ENCODE measurements at places on chromosomes 2 and 18.
A peak's percentile ranks its signal among the peaks of the same experiment; 100 is the strongest.

GRCh38 chr2:40741532-40741931 lies 289.6 kb upstream of the SLC8A1 start:
- DNase-seq, result no peak

DNA sequence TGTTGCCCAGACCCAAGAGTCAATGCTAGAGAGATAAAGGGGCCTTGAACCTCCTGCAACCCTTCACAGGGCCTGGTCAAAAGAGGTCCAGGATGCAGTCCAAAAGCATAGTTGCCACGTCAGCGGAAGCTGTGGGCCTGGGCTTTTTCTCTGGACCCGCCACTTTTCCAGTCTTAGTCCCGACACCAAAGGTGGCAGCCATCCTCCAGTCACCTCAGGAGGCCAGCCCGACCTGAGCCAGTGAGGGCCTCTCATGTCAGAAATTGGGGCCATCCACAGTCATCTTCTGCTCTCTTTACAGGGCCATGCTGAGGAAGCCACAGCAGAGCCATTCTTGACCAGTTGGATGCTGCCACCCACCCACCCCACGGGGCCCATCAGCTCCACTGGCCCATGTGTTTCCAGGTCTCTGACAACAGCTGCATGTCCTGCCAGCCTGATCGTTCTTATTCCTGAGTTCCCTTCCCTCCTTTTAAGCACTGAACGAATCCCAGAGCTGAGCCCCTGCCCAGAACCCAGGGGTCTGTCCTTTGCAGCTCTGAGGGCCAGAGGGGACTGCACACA lies 34.1 kb upstream of the KLHL29 start:
- DNase-seq, result no peak

DNA sequence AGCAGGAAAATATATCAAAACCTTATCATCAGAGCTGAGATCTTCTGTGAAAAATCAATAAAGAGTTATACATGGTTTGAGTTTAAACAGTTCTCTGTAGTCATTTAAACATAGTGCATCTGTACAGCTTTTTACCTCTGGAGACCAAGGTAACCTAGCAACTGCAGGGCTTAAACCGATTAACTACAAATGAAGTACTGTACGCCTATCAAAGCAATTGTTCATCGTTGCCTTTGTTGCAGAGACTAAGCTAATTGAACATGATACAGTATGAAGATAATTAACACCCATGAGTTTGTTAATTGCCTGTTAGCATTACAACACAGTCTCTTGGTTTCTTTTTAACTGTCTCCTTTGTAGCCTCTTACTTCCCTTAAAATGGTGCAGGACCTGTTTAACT lies 147.9 kb downstream of the LNPK start:
- DNase-seq, result no peak

GRCh38 chr2:32812316-32812715 lies 134.4 kb upstream of the LTBP1 start:
- DNase-seq, result no peak

DNA sequence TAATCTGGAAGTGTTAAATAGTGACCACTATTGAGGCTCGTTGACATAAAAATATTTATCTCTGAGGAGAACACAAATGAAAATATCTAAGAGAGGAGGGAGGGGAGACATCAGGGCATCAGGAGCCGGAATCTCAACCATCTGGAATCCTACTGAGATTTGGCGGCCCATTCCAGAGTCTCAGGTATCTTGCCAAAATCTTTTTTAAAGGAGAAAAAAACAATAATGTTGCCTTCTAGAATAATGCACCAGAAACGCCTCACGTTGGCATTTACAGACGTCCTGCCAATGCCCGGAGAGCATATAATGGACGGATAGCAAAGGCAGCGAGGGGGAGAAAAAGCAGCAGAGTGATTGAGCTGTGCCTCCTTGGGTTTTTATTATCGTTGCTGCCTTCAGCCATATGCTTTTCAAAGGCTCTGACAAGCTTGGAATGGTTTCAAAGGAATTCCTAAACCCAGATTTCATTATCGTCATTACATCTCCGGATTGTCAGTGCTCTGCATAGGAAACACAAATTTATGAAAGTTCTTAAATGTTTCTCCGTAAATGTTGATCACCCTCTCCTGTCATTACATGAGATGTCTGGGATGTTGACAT lies 30.9 kb upstream of the EGR4 start:
- DNase-seq, result no peak

DNA sequence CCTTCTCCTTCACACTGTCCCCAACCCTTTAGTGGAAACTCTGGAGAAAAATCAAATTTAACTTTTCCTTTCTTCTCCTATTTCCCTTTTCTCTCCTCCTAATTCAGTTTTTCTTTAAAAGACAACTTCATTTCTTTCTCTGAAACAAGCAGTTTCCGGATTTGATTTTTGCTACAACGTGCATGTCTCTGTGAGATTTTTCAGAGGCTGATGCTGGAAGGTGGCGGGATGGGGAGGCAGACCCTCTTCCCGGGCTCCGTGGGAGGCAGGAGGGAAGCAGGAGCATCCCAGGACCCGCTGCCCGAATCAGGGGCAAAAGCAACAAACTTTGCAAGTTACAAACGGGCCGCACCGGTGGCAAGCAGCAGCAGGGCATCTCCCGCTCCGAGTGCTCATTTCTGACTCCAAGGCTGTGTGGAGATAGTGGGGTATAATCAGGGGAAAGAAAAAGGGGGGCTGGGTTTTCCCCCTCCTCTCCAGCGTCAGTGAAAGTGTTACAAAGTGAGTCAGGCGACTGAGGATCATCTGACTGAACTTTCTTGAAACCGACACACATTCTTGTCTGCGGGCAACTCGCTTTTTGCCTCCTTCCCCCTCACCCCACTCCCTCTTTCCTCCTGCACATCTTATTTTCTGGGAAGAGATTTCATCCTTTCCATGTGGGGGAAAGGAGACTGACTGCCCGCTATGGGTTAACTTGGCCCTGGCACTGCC lies 6.4 kb downstream of the ZEB2 start:
- no peak for DNase-seq

DNA sequence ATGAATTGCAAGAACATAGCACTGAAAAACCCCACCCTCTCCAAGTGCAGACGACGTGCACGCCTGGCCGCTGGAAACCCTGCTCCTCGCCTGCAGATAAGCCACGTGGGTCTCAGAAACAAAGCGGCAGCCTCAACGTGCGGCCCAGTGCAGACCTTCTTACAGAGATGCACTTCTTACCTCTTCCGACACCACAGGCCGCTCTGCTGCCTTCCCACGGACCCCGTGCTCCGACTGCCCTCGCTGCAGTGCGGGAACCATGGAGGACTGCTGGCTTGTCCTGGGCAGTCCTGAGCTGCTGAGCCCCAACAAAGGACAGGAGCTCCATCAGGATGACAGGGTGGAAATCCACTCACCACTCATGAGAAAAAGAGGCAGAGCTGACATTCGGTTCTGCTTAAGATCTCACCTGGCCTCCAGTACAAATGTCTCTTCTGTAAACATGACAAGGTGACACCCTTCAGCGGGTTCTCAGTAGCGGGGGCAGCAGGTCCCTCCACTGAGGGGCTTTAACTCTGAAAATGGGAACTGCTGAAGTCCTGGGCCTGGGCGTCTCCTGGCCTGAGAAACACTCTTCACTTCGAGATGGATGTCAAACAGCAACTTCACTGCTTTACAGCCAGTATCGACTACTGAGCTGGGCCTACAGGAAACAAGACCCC lies 6.2 kb downstream of the COPS9 start:
- peak; percentile 21 for DNase-seq

- no peak for DNase-seq
Measured at GRCh38 chr2:36667931-36668330, 28.6 kb upstream of the VIT start.

- no peak for DNase-seq
Measured at GRCh38 chr2:205561441-205561840, 120.9 kb upstream of the NRP2 start.

DNA sequence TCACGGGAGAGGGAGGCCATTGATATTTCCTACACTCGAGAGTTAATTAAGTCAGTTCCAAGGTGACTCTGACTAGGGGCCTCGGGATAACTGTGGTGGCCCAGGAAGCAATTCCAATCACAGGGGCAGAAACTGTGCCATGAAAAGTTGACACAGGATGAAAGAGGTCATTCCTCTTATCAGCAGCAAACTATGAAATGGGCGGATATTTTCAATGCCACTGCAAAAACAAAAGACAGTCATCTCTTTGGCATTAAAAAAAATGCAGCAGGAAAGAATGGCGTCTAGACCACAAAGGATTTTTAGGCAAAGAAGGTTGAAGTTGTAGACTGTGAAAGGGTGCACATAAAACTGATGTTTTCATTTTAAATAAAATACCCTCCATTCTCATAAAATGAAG lies 50.0 kb downstream of the TGIF1 start:
- no peak for DNase-seq

- peak; percentile 47 for DNase-seq
Measured at GRCh38 chr2:181953881-181954537, 31.6 kb upstream of the PPP1R1C start.

DNA sequence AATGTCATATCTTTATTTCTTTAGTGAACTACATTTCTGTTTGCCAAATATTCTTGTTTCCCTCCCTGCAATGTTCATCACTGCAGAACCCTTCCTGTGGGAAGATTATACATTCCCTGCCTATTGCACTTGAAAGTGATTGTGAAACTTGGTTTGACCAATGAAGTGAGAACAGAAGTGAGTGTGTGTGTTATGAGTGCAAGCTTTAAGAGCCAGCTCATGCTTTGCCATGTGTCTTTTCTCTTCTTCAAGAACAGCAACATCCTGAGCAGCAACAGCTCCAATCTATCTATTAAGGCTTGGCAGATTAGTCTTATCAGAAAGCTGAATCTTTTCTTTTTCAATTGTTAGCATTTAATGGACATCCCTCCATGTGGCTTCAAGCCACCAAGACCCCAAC lies 42.0 kb upstream of the UBE2E3 start:
- no peak for DNase-seq

GRCh38 chr18:58140387-58141325 lies 96.6 kb downstream of the NEDD4L start:
- DNase-seq, result no peak

DNA sequence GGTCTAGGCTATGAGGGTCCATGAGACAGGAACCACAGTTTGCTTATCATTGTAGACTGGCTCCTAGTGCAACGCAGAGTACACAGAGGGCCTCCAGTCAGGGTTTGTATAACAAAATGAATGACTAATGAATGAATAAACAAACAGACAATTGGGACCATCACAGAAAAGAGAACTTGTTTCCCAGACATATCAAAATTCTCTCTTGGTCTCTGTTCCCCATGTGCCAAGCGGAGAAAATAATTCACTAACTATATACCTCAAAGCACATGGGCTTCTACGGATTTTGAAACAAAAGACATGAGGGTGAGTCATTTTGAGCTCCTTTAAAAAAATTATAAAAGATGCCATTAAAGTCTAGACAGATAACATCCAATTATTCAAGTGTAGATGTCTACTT lies 28.0 kb downstream of the INO80C start:
- DNase-seq, result no peak

GRCh38 chr2:84450288-84451227 lies 8.5 kb downstream of the SUCLG1 start:
- DNase-seq, result no peak

- DNase-seq, result no peak
Measured at GRCh38 chr2:164967361-164967760, 12.0 kb upstream of the SLC38A11 start.

DNA sequence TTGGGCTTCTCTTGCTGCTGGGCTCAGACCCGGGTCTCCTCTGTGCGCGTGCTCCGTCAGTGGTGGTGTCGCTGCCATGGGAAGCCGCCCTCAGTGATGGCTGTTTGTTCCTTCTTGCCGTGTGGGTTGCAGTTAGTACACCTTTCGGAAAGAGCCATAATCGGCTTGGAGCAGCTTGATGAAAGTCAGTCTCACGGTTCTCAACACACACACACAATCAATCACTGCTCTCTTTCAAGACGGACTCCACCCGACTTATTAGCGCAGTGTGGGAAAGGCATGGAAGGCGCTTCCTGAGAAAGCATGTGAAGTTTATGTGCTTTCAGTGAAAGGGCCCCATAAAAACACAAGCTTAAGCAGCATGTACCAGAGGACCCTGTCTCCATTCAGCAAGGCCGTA lies 64.1 kb downstream of the SOX11 start:
- no peak for DNase-seq

DNA sequence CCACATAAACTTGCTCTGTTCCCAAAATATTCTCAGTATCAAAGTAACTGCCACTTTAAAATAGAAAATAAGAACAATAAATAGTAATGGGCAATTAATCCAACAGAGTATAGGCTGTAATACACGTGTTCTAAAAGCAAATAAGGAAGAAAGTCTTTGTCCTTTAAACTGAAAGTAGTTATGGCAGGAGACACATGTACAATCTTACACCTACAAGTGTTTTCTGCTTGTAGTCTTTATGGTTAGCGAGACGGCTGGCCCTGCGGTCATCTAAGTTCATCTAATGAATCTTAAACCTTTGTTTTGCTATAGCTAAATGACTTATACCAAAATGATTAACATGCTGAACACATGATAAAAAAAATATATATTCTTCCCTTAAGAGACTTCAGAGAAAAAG lies 32.4 kb downstream of the CYB5A start:
- no peak for DNase-seq

DNA sequence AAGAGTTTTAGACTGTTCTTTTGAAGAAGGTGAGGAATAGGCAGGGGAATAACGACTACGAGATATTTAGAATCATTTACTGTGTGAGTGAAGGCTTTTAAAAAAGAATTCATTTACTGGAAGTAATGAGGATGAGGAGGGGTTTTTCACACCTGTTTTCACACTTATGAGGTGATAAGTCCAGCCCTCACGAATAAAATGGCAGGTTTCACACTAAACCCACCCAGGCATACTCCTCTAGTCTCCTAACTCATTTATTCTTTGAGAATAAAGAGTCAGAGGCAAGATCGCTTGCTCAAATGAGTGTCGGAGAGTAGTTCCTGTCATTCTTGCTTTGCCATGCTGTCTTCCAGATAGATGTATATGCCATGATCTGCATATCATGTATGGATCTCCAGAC lies 79.0 kb upstream of the ZEB2 start:
- no peak for DNase-seq

GRCh38 chr2:46735108-46735691 lies 180.4 kb downstream of the MCFD2 start:
- DNase-seq, result no peak

DNA sequence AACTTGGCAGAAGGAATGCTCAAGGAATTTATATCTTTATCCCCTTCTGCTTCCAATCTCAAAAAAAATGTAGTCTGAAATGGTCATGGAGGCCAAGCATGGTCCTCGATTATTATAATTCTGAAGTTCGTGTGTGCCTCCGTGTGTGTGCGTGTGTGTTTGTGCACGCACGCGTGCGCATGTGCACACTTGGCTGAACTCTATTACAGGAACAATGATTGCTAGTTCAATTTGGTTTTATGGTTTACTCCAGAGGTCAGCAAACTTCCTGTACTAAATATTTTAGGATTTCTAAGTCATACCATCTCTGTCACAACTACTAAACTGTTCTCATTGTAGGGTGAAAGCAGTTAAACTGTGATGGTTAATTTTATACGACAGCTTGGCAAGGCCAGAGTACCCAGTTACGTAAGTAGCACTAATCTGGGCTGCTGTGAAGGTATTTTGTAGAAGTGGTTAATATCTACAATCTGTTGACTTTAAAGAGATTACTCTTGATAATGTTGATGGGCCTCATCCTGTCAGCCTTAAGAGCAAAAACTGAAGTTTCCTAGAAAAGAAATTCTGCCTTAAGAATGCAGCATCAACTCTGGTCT lies 5.8 kb upstream of the MARCHF7 start:
- no peak for DNase-seq

Data from activated naive CD8-positive, alpha-beta T cell treated with anti-CD3 and anti-CD28 coated beads, Interleukin-2, amount 10 ng/mL, durations not matched to agents 7 days and 5 days (primary cell).